ENCODE measurements at places on chromosomes 12 and 14.
A peak's percentile ranks its signal among the peaks of the same experiment; 100 is the strongest.

DNA sequence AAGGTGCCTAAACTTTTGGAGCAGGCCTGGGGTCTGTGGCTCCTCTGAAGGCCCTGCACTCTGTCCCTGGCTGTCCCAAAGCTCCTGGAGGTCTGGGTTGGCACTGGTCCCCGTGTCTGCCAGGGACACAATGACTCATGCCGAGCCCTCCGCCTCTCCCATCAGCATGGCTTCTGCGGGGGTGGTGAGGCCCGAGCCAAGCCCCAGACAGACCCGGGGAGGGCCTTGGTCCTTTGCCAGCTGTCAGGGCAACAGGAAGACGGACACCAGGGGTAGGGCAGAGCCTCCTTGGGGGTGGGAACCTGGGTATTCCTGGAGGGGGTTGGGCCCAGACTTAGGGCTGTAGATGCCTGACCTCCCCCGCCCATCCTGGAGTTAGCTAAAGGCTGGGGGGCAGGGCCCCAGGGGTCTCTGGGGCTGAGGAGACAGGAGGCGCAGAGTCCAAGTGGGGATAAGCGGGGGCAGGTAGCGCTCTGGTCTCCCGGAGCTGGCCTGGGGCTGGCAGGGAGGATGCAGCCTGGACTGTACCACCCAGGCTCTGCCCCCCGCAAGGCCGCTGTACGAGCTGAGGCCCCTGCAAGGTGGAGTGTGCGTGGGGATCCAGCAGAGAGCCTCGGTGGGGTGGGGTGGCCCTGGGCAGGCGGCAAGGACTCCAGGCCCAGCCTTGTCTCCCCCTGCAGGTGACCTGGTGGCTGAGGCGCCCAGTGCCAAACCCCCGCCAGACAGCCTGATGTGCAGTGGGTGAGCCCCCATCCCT lies 16.4 kb upstream of the PUS1 start:
- H3K36me3 ChIP-seq = peaks cover 31% of the 10 kb centered on the region
- no peak for DNase-seq
- no peak overlapping the region for H3K27ac ChIP-seq
- H3K27me3 ChIP-seq = no peaks in the 10 kb centered on the region
- H3K4me1 ChIP-seq = no peaks in the 10 kb centered on the region

DNA sequence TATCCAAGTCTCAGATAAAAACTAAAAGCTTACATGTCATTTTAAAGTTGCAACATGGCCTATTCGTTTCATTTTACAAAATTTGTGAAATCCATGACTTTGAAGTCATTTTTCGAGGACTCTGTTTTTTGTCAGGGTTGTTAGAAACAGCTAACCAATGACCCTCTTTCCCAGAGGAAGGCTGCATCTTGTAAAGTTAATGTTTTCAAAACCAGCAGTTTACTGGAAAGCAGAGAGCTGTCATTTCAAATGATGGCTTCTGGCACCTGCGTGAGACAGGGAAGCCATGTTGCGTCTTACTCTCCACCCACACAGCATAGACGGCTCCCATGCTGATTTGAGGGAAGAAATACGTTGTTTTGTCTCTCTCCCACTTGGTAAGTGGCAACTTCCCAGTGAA lies 50.1 kb upstream of the RTRAF start:
- no peak overlapping the region for H3K27ac ChIP-seq
- DNase-seq = no peak
- no peaks in the 10 kb centered on the region for H3K36me3 ChIP-seq
- no peaks in the 10 kb centered on the region for H3K4me1 ChIP-seq

GRCh38 chr12:93468008-93468371 lies 676 bp downstream of the MRPL42 start:
- H3K36me3 ChIP-seq = peaks cover 4% of the 10 kb centered on the region
- H3K4me1 ChIP-seq = peaks cover 11% of the 10 kb centered on the region
- H3K4me3 ChIP-seq = peak overlapping the region; percentile 95

DNA sequence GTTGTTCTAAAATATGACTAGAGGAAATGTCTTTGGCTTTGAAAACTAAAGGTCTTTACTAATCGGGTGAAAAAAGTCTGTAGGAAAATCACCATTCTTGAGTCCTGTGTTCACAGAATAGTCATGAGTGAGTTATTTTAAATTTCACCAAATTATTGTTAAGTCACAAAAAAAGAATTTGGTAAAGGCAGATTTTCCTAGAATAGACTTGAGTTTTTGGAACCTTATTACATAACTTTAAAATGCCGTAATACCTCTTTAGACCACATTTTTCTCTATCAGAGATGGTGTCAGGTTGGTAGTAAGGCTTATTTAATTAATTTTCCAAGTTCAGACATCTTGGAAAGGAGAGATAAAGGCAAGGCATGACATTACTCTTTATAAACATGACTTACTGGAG lies 184.7 kb upstream of the GARIN2 start:
- no peaks in the 10 kb centered on the region for H3K4me1 ChIP-seq
- H3K27ac ChIP-seq = no peak overlapping the region
- DNase-seq = no peak
- H3K36me3 ChIP-seq = no peaks in the 10 kb centered on the region
- H3K4me3 ChIP-seq = no peak overlapping the region

- H3K4me1 ChIP-seq = peaks cover 38% of the 10 kb centered on the region
- H3K4me3 ChIP-seq = no peak overlapping the region
- no peaks in the 10 kb centered on the region for H3K36me3 ChIP-seq
- H3K27ac ChIP-seq = no peak overlapping the region
- peaks cover 23% of the 10 kb centered on the region for H3K27me3 ChIP-seq
These were observed 3.6 kb upstream of the SSTR1 start for GRCh38 chr14:38203929-38204718.

DNA sequence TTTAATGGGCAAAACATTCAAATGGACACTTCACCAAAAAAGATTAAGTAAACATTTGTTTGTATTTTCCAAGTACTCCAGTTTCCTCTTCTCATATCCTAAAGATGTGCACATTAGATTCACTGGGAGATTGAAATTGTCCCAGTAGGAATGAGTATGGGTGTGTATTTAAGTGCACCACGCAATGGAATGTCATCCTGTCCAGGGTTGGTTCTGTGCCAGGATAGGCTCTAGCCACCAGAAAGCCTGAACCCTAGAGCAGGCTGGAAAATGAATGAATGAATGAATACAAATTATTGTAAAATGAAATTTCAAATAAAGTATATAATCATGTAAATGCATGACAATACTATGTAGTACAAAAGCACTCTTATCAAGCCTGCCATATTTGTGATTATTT lies 14.0 kb downstream of the CEP83 start:
- H3K36me3 ChIP-seq = no peaks in the 10 kb centered on the region
- H3K4me1 ChIP-seq = no peaks in the 10 kb centered on the region
- H3K4me3 ChIP-seq = no peak overlapping the region
- no peak for DNase-seq

DNA sequence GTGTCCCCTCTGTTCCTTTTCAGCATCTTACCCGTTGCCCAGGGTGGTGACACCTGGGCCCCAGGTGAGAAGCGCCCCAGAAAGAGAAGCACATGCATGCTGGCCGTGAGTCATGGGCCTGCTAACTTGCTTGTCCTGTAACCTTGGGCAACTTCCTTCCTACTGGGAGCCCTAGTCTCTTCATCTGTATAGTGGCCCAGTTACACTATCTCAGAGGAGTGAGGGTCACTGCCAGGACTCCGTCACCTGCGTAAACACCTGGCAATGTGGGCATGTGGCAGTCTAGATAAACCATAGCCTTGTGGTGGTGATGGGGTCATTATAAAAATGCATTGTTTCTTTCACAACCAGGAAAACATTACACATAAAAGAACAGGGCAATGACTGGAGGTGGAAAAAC lies 125.2 kb downstream of the SLC25A47 start:
- H3K27ac ChIP-seq = no peak overlapping the region
- H3K36me3 ChIP-seq = no peaks in the 10 kb centered on the region
- H3K4me3 ChIP-seq = no peak overlapping the region
- DNase-seq = no peak

- H3K27ac ChIP-seq = no peak overlapping the region
- H3K36me3 ChIP-seq = no peaks in the 10 kb centered on the region
- H3K4me1 ChIP-seq = no peaks in the 10 kb centered on the region
- no peak overlapping the region for H3K4me3 ChIP-seq
- DNase-seq = no peak
These were observed 135.7 kb downstream of the TMEM132C start for GRCh38 chr12:128402486-128403243.

DNA sequence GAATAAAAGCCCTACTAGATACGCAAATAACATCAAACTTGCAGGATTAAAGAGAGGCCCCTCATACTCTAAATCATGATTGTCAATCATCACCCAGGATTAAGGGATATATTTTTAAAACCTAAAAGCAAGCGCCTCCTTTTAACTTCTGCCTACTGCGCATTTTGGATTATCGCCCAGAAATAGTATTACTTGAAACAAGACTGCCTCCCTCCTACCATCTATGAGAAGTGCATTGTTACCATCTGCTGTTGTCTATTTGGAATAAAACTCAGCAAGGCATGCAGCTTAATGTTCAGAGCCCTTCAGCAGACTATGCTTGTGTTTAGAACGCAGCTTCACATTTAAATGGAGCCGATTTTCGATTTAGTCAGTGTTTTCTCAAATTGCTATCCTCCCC lies 79.6 kb downstream of the EXOC5 start:
- H3K36me3 ChIP-seq = no peaks in the 10 kb centered on the region
- H3K27ac ChIP-seq = no peak overlapping the region
- DNase-seq = no peak
- no peak overlapping the region for H3K4me3 ChIP-seq

- H3K36me3 ChIP-seq = no peaks in the 10 kb centered on the region
- H3K27ac ChIP-seq = no peak overlapping the region
- no peaks in the 10 kb centered on the region for H3K27me3 ChIP-seq
- no peak for DNase-seq
These were observed 66.8 kb downstream of the COX16 start for GRCh38 chr14:70292716-70293115.

DNA sequence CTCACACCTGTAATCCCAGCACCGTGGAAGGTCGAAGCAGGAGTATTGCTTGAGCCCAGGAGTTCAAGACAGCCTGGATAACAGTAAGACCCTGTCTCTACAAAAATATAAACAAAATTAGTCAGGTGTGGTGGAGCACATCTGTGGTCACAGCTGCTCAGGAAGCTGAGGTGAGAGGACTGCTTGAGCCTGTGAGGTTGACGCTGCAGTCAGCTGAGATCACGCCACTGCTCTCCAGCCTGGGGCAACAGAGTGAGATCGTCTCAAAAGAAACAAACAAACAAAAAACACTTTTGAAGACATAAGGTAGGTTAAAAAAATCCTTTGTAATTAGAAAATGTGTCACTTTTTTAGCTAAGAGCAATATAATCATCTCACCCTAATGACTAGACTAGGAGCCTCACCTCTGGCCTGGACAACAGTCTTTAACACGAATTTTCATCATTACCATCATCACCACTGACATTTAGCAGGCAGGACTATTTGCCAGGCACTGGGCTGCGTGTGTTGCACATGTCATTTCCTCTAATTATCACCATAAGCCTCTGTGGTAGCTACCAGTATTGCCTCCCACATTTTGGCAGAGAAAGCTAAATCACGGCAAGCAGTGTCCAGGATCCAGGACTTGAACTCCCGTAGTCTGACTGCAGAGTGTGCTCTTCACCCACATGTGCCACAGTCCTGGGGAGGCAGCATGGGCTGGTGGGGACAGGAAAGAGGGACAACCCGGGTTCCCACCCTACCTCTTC lies 4.6 kb upstream of the SYCP3 start:
- no peaks in the 10 kb centered on the region for H3K4me1 ChIP-seq
- no peak for DNase-seq
- no peak overlapping the region for H3K4me3 ChIP-seq
- H3K36me3 ChIP-seq = peaks cover 7% of the 10 kb centered on the region

- no peak for DNase-seq
- no peaks in the 10 kb centered on the region for H3K27me3 ChIP-seq
- H3K4me3 ChIP-seq = no peak overlapping the region
These were observed 108.7 kb downstream of the SYT10 start for GRCh38 chr12:33330940-33331339.

DNA sequence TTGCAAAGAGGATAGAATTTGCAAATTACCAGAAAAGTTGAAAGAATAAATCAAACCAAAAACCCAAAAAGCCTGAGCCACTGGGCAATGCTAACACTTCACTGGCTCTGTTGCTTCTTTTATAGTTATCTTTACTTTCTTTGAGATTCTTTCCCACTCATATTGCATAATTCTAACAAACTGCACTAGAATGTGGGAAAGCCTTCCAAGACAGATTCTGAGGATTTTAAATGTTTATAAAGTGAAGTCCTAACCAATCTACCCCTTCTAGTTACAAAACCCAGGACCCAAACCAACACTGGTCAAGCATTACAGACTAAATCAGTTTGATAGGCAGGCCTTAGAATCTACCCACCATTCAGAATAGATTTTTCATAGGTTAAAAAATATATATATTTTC lies 150.9 kb downstream of the MED13L start:
- H3K4me1 ChIP-seq = peaks cover 32% of the 10 kb centered on the region
- DNase-seq = no peak
- H3K27me3 ChIP-seq = no peaks in the 10 kb centered on the region

- no peak overlapping the region for H3K4me3 ChIP-seq
- no peaks in the 10 kb centered on the region for H3K27me3 ChIP-seq
- no peaks in the 10 kb centered on the region for H3K4me1 ChIP-seq
- H3K27ac ChIP-seq = no peak overlapping the region
- DNase-seq = no peak
These were observed 1042.4 kb downstream of the AACS start for GRCh38 chr12:126107659-126108058.

DNA sequence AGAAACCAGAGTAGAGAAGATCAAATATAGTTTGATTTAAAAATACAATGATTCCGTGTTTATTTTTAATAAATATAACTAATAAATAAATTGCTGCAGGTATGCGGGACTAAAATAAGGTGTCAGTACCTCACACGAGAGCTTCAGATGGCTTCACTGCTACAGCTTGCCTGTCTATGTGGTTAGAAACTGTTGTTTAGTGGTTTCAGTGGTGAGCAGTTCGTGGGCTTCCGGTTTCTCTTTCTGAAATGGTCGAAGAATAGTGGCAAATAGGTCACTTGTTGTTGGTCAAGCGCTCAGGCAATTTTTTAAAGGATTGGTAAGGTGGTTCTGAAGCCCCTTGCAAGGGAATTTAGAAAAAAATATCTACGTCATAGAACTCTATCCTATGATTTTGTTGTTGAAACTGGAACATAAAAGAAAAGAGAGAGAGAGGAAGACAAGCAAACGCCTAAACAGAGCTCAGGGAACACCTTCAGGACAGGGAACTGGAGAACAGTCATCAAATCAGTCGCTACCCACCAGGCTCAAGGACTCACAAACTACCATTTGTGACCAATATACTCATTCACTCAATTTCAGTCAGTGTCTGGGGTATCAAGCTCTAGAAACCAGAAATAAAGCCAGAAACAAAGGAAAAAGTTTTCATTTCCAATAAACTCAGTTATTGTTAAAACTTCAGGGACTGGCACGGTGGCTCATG lies 31.3 kb downstream of the GABARAPL1 start:
- H3K27ac ChIP-seq = no peak overlapping the region
- no peak overlapping the region for H3K4me3 ChIP-seq
- no peaks in the 10 kb centered on the region for H3K4me1 ChIP-seq
- DNase-seq = no peak
- H3K27me3 ChIP-seq = no peaks in the 10 kb centered on the region

- H3K27me3 ChIP-seq = no peaks in the 10 kb centered on the region
- no peak for DNase-seq
- H3K4me3 ChIP-seq = no peak overlapping the region
- no peak overlapping the region for H3K27ac ChIP-seq
- no peaks in the 10 kb centered on the region for H3K4me1 ChIP-seq
These were observed 9.5 kb downstream of the ZNF891 start for GRCh38 chr12:133120385-133121191.
